Activated CD4-positive, alpha-beta T cell treated with anti-CD3 and anti-CD28 coated beads, Interleukin-2, amount 10 ng/mL, durations not matched to agents 7 days and 5 days (primary cell): ENCODE measurements at places on chromosomes 5 and 9. TPM values are rescaled to one million over a fixed set of nuclear protein-coding genes. Genes with fewer than 3 reads are reported as not detected.

GRCh38 chr5:119301210-119301609 is 54.6 kb upstream of the TNFAIP8 start:
- DNase-seq = no peak

SKP1 gene
- total RNA-seq = 194 TPM

ANKRD31 gene
- total RNA-seq = 0.17 TPM

GRCh38 chr9:77534376-77535057 is 113.6 kb downstream of the GNA14 start:
- DNase-seq = no peak

GRCh38 chr5:177539411-177539810 is 15.0 kb downstream of the FAM193B start:
- DNase-seq = no peak
